NCI-H2081 treated with DMSO at 0.1 percent for 48 hours (cell line): ENCODE measurements at places on chromosomes 2 and 18.

DNA sequence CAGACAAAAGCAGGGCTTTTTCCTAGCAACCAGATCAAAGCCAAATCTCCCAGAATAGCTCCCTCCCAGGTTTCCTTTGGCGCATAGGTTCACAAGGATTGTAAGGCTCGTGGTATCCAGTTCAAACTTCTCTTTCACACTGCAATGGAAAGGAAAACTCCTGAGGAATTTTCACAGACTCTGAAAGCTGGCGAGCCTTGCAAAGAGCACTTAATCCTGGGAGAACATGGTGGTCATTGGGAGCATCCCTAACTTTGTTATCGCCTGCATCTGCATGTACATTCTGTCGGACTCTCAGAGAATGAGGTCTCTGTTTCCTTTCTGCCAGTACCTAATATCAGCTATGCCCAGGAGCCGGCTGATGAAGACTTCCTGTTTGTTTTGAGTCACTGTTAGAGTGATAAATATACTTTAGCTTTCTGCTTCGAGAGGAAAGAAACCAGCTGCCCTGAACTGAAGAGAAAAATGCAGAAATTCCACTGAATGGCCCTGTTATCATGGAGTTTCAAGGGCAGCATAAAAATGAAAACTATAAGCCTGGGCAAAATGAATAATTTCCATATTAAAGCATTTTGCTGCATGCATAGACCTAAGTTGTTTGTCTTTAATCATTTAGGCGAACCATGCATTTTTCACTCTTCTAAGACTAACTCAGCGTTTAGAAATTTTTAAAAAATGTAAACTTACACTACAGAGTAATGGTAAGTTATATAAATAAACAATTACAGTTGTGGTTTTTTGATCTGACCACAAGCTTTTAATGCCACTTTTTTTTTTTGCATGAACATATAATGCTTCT, 76.4 kb upstream of the ZEB2 start:
- DNase-seq: no peak

- DNase-seq: no peak
These were observed 109.4 kb downstream of the EPB41L3 start for GRCh38 chr18:5434425-5434824.

- no peak for DNase-seq
These were observed 167.6 kb upstream of the TNP1 start for GRCh38 chr2:217027414-217027813.

GRCh38 chr2:54207666-54208195, 48.3 kb downstream of the TSPYL6 start:
- DNase-seq: no peak

- DNase-seq: no peak
These were observed 122.6 kb downstream of the WDPCP start for GRCh38 chr2:63465633-63466032.

- DNase-seq: no peak
These were observed 129.3 kb upstream of the EPAS1 start for GRCh38 chr2:46167924-46168323.

DNA sequence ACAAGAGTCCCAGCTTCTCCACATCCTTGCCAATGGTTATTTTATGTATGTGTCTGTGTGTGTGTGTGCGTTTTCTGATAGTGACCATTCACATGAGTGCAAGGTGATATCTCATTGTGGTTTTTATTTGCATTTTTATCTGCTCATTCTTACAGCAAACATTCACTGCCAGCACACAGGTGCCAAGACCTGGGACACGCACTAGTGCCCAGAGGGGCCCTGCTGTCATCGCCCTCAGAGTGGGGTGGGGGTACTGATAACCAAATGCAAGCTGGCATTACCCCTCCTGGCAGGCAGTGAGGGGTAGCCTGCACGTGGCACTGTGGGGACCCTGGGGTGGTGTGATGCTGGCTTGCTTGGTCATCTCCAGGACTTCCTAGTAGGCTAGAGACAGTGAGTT, 285.4 kb downstream of the LPIN1 start:
- DNase-seq: no peak

- no peak for DNase-seq
These were observed 109.0 kb upstream of the SLC35G4 start for GRCh38 chr18:11500153-11501122.

- DNase-seq: no peak
These were observed 80.4 kb upstream of the RNU4ATAC start for GRCh38 chr2:121450301-121450700.

DNA sequence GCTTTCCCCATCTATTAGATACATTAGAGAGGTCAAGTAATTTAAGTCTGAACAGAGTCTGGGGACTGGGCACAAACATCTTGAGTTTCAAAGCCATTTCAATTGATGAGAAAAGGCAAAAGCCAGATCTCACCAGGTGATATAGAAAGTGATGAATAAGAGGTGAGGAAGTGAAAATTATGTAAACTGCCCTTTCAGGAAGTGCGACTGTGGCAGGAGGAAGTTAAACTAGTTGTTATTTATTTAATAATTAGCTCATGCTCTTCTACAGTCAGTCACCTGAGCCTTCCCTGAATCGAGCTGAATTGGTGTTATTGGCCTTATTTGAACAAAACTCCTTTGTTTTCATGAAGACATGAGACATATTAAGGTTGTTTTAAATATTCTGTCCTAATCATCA, 115.1 kb downstream of the CDH20 start:
- no peak for DNase-seq

DNA sequence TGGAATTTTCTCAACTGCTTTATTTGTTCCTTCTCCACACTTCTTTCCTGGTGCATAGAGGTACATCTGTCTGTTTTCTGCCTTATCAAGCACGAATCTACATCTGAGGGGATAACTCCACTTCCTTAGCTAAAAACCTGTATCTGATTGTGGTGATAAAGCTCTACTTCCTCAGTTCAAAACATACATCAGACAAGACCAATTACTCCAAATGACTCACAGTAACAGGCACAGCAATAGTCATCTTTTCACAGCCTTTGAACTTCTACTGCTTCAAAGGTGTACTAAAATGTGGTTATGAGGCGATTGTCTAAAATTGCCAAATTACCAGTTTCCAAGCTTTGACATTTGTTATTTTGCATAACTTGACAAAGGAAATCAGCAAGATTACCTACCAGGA, 803.6 kb upstream of the ZEB2 start:
- DNase-seq: no peak

DNA sequence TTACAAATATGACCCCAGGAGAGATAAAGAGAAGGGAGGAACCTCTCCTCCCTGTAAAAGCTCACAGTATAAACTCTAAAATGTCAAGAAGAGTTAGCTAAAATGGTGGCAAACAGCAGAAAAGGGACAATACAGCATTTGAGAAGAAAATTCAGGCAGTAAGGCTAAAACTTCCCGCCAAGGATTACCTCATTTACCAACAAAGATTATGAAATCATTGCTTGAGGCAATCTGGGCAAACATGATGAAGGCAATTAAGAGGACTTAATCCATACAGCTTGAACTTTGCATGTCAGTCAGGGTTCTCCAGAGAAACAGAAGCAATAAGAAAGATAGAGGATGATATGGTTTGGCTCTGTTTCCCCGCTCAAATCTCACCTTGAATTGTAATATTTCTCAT, 81.4 kb downstream of the CMPK2 start:
- no peak for DNase-seq

DNA sequence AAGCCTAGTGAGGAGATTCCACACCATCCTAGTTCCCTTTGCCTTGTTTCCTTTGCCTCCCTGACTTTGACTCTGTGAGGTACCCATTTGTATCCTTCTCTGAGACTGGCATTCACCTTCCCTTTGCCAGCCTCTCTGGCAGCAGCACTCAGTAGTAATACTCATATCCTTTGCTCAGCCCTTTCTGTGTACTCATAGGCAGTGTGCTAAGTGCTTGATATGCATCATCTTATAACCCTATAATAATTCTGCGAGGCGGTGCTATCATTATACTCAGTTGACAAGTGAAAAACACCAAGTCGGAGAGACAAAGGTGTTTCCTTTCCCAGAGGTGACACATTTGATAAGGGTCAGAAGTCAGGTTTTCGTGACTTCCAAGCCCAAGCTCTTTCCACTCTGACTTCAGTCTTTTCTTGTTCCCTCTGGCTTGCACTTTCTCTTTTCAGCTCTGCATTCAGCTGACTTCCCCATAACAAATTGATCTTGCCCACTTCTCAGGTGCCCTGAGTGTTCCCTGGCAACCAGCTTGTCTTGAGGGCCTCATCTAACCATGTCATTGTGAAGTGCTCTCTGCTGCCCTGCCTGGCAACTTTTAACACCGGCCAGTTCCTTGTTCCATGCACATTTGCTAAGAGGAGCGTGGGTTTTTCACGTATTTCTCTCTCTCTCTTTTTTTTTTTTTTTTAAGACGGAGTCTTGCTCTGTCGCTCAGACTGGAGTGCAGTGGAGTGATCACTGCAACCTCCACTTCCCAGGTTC, 94.5 kb upstream of the UPP2 start:
- no peak for DNase-seq

GRCh38 chr2:72979896-72980295, 62.6 kb downstream of the EMX1 start:
- no peak for DNase-seq

DNA sequence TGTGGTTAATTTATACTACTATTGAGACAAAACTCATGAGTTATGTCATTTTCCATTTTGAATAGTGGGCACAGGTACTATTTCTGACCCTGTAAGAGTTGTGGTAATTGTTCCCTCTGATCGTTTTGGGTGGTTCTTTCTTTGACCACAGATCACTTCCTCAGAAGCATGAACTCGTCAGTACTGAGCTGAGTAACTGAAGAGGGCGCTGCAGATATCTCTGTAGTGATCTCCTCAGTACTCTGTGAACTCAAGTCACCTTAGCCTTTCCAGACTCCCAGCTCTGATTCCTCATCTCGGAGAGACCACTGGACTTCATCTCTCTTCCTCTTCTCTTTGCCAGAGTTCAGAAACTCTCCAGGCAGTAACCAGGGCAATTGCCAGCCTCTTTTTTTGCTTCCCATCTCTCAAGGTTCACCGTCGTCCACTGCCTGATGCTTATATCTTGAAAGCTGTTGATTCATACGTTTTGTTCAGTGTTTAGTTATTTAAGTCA, 9.4 kb upstream of the IL1RL1 start:
- no peak for DNase-seq

- DNase-seq: no peak
These were observed 25.6 kb downstream of the HADHB start for GRCh38 chr2:26270373-26270772.

- no peak for DNase-seq
These were observed 650 bp downstream of the CCBE1 start for GRCh38 chr18:59696311-59697235.

- DNase-seq: no peak
These were observed 111.3 kb upstream of the MCFD2 start for GRCh38 chr2:47026748-47027534.

- no peak for DNase-seq
These were observed 30.2 kb downstream of the INHBB start for GRCh38 chr2:120376101-120376500.

DNA sequence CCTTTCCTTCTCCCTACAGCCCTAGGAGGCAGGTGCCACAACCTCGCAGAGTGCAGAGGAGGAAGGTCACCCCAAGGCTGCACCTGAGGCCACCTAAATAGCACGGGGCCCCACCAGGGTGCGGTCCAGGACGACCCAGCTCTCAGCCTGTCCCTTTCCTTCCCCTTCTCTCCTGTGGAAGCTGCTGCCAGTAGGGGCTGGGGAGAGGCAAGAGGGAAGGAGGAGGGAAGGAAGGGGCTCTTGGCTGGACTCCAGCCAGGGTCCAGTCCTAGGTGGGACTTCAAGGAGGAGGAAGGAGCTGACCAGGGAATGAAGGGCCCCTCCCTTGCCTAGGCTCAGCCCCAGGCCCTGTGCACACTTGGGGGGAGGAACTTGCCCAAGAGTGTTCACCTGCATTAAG, 11.1 kb downstream of the CRACDL start:
- no peak for DNase-seq
